ENCODE measurements at places on chromosomes 11 and 22.

DNA sequence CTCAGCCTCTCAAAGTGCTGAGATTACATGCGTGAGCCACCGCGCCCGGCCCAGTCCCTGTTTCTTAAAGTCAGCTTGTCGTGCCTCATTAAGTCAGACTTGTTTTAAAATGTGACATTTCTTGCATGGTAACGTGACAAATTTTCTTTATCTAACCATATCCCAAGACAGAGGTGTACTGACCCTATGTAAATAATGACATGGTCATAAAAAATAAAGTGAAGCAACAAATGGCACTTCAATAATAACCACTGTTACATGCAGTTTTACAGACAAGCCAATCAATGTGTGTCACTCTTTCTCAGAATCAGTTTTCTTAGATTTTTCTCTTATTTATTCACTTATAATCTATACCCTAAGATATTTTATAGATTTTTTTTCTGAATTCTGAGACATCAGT lies 26.5 kb upstream of the SIK2 start:
- no peaks in the 10 kb centered on the region for H3K27me3 ChIP-seq
- no peak overlapping the region for H3K4me3 ChIP-seq
- H3K27ac ChIP-seq: no peak overlapping the region
- no peaks in the 10 kb centered on the region for H3K4me1 ChIP-seq
- no peak for DNase-seq
- no peaks in the 10 kb centered on the region for H3K36me3 ChIP-seq

GRCh38 chr11:123065621-123066020 lies 3.7 kb upstream of the HSPA8 start:
- no peak overlapping the region for H3K4me3 ChIP-seq
- H3K4me1 ChIP-seq: peaks cover 15% of the 10 kb centered on the region
- no peak overlapping the region for H3K27ac ChIP-seq
- H3K36me3 ChIP-seq: peaks cover 8% of the 10 kb centered on the region

DNA sequence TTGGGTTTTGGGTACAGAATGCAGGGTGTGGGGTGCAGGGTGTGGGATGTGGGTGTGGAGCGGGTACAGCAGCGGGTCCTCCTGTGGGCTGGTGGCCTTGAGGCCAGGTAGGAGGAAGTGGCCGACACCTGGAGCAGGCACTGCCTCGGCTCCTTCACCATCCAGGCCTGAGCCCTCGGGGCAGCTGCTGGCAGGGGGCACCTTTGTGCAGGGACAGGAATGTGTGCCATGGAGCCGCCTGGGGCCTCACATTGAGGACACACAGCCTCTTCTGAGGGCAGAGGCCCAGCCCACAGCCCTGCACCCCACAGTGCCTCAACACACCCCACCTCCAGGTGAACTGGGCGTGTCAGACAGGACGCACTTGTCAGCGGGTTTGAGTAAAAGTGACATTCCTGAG lies 984.0 kb downstream of the BRD1 start:
- no peak overlapping the region for H3K27ac ChIP-seq
- H3K36me3 ChIP-seq: no peaks in the 10 kb centered on the region
- no peak overlapping the region for H3K4me3 ChIP-seq

GRCh38 chr11:95584589-95584988 lies 205.0 kb downstream of the FAM76B start:
- DNase-seq: no peak
- no peaks in the 10 kb centered on the region for H3K36me3 ChIP-seq
- H3K27ac ChIP-seq: no peak overlapping the region
- no peaks in the 10 kb centered on the region for H3K27me3 ChIP-seq
- H3K4me3 ChIP-seq: no peak overlapping the region

DNA sequence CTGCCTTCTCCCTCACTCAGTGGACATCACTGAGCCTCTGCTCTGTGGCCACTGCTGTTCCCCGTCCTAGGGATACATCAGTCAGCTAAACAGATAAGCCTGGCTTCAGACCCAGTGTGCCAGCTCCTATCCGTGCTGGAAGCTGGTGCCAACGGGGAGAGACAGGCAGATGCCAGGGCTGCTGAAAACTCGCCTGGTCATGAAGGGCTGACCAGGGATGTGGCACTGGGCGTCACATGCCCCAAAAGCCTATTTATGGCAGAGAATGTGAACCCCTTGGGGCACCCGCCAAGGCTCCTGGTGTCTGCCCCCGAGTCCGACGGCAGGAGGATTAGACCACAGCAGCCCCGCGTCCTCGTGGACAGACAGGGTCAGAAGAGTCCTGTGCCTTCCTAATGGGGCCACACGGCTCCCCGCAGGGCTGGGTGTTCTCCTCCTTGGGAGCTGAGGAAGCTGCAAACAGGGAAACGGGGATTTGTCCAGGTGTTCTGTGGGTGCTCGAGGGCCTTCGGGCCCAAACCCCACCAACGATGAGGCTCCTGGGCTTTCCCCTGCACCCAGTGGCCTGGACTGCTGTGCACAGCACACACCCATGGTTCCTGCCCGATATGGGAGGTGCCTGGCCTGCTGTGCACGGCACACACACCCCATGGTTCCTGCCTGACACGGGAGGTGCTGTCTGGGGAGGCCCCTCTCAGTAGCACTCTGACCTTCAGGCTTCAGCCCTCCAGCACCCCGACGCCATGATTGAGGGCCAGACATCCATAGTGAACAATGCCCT lies 19.9 kb downstream of the ANO1 start:
- H3K27ac ChIP-seq: no peak overlapping the region
- DNase-seq: no peak
- no peaks in the 10 kb centered on the region for H3K27me3 ChIP-seq
- no peak overlapping the region for H3K4me3 ChIP-seq
- H3K36me3 ChIP-seq: no peaks in the 10 kb centered on the region
- no peaks in the 10 kb centered on the region for H3K4me1 ChIP-seq

- no peaks in the 10 kb centered on the region for H3K27me3 ChIP-seq
- no peak overlapping the region for H3K27ac ChIP-seq
- DNase-seq: no peak
- H3K4me3 ChIP-seq: no peak overlapping the region
- no peaks in the 10 kb centered on the region for H3K4me1 ChIP-seq
These were observed 72.3 kb downstream of the PRMT3 start for GRCh38 chr11:20459865-20460264.

GRCh38 chr22:26066534-26066933 lies 102.7 kb upstream of the SEZ6L start:
- H3K27me3 ChIP-seq: peaks cover 21% of the 10 kb centered on the region
- H3K4me3 ChIP-seq: no peak overlapping the region
- H3K27ac ChIP-seq: no peak overlapping the region
- DNase-seq: no peak

GRCh38 chr11:95832763-95833162 lies 42.5 kb downstream of the CEP57 start:
- DNase-seq: no peak
- no peaks in the 10 kb centered on the region for H3K27me3 ChIP-seq
- H3K4me3 ChIP-seq: no peak overlapping the region
- H3K36me3 ChIP-seq: peaks cover 88% of the 10 kb centered on the region
- no peaks in the 10 kb centered on the region for H3K4me1 ChIP-seq

- no peak for DNase-seq
- H3K27me3 ChIP-seq: no peaks in the 10 kb centered on the region
- H3K27ac ChIP-seq: no peak overlapping the region
- no peak overlapping the region for H3K4me3 ChIP-seq
These were observed 3.7 kb upstream of the TIRAP start for GRCh38 chr11:126279191-126279590.

DNA sequence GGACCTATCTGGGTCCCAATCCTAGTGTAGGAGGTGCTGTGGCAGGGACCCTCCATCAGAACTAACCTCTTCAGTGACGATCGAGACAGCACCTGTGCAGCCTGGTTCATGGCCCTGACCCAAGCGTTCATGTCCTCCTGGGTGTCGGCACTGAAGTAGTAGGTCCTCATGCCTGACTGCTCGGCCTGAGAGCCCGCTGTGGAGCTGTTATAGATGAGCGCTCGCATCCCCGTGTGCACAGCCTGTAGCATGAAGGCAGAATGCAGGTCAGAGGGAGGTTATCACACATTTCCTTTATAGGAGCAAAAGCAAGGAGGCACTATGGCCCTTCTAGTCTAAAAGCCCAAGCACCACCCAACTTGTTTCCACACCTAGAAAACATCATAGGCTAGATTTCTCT lies 103.0 kb downstream of the C11orf58 start:
- DNase-seq: no peak
- no peaks in the 10 kb centered on the region for H3K27me3 ChIP-seq

DNA sequence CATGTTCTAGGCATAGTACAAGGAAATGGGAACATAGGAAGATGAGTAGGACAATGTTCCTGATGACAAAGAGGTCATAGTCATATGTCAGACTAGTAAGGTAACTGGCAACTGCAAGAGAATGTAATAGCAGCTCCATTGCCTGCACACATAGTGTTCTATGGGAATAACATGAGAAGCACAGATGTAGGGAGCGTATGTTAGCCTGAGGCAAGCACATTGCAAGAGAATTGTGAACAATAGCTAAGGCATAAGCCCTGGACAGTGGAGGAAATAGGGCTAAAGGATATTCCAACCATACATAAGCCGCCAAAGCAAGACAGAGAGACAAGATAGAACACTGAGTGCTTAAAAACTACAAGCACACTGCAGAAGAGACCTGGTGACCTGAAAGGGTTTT lies 1017.0 kb upstream of the TENM4 start:
- H3K27ac ChIP-seq: no peak overlapping the region
- no peak for DNase-seq
- no peaks in the 10 kb centered on the region for H3K27me3 ChIP-seq
- no peaks in the 10 kb centered on the region for H3K36me3 ChIP-seq
- H3K4me3 ChIP-seq: no peak overlapping the region

DNA sequence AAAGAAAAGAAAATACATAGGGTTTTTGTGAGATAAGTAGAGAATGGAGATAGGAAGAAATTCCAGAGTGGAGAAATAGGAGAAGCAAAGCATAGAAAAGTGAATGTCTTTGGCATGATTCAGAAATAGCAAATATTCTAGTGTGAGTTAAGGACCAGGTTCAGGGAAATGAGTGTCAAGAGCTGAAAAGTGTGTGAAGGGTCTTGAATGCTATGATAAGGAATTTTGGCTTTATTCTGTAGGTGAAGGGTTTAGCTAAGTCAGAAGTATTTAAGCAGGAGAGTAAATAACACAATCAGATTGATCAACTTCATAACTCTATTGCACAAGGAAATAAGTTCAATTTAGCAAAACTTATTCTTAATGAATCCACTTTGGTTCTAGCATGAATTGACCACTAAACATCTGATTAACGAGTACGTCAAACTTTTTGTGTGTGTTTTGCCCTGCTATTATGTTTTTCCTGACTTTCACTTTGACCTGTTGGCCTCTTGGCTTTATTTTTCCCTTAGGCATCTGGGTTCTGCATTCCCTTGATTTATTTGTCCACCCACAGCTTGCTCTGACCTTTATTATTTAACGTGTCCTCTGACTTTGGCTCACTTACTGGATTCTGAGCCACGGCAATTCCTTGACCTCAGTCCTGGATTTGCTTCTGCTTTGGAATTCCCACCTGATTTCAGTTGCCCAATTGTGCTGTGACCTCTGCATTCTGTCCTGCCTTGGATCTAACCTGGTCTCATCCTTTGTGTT lies 11.9 kb upstream of the TMEM218 start:
- H3K27me3 ChIP-seq: no peaks in the 10 kb centered on the region
- H3K4me1 ChIP-seq: no peaks in the 10 kb centered on the region
- peak overlapping the region; percentile 32 for H3K27ac ChIP-seq
- H3K4me3 ChIP-seq: peak overlapping the region; percentile 0

DNA sequence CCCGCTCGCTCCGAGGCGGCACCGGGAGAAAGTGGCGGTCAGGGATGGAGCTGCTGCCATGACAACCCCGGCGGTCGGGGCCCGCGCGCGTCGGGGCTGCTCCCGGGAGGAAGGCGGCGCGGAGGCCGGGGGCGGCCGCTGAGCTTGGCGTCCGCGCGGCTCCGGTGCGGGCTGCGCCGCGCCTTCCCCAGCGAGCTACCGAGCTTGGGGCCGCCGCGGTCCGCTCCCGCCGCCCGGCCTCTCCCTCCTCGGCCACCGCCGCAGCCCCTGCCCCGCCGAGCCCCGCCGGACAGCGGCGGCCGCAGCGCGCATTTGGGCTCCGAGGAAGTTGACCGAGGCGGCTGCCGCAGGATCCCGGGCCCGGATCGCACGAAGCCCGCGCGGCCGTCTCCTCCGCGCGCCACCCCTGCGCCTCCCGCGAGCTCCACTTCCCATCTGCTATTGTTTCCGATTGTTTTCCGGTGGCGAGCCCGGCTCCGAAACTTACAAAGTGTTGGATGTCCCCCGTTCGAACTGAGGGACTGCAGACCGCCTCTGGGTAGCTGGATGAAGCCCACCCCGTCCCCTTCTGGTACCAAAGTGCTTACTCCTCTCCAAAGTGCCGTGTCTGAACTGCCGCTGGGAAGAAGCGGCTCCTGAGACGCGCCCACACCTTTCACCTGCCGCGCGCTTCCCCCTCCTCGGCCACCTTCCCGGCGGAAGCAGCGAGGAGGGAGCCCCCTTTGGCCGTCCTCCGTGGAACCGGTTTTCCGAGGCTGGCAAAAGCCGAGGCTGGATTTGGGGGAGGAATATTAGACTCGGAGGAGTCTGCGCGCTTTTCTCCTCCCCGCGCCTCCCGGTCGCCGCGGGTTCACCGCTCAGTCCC lies 540.3 kb downstream of the NTM start:
- peak overlapping the region; percentile 29 for H3K4me3 ChIP-seq
- H3K4me1 ChIP-seq: no peaks in the 10 kb centered on the region
- H3K27me3 ChIP-seq: peaks cover 69% of the 10 kb centered on the region
- no peak overlapping the region for H3K27ac ChIP-seq

GRCh38 chr11:92702805-92703448 lies 266.5 kb upstream of the MTNR1B start:
- H3K4me3 ChIP-seq: no peak overlapping the region
- DNase-seq: no peak
- no peaks in the 10 kb centered on the region for H3K36me3 ChIP-seq
- no peaks in the 10 kb centered on the region for H3K27me3 ChIP-seq
- no peaks in the 10 kb centered on the region for H3K4me1 ChIP-seq

DNA sequence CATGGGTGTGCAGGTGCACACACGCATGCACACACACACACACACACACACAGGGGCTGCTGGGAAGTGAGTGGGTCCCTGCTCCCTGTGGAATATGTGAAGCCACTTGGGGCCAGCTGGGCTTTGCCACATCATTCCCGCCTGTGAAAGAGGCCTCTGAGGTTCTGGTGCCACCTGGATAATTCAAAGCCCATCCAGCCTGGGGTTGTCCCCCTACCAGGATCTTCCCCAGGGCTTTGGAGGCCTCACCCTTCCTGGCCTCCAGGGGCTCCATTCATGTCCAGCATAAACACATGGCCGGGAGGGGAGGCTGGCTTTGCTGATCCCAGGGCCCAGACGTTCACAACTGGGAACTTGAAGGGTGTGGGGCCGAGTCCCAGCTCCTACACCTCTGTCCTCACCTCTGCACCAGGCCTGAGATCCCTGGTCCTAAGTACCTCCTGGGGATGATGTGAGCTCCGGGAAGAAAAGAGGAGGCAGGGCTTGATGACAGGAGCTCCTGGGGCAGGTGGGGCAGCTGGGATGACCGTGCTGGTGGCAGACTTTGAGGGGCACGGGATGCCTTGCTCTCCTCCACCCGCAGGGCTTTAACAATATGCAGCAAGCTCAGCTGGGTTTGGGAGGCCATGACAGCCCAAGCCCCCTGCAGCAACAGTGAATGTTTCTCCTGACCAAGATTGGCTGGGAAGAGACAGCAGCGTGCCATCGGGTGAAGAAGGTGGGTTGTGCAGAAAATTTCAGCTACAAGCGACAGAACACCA lies 14.2 kb downstream of the LINC01488 start:
- H3K27me3 ChIP-seq: no peaks in the 10 kb centered on the region
- peak; percentile 55 for DNase-seq
- H3K36me3 ChIP-seq: no peaks in the 10 kb centered on the region
- H3K27ac ChIP-seq: no peak overlapping the region

Data from upper lobe of right lung (tissue), 1 donor.